ENCODE measurements at places on chromosomes 6 and 20. TPM values are rescaled to one million over a fixed set of nuclear protein-coding genes. Genes with fewer than 3 reads are reported as not detected.

BACH2 gene
- total RNA-seq: 5.6 TPM

DNA sequence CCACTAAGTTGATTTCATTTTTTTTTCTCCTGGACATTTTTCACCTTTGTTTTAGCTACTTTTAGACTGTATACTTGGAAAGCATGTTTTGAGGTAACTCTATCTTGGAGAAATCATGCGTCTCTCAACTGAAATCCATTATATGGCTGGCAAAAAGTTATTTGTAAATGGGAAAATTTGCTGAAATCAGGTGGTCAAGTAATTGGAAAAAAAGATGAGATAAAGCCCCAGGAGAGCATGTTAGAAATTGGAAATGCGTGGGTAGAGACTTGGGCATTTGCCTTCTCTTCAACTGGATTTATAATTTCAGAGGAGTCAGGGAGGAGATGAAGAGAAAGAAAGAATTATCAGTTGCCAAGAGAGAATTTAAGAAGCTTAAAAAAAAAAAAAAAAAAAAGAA, 217.1 kb upstream of the MAP3K7 start:
- no peaks in the 10 kb centered on the region for H3K27me3 ChIP-seq
- H3K4me1 ChIP-seq: no peaks in the 10 kb centered on the region
- DNase-seq: no peak
- no peaks in the 10 kb centered on the region for H3K36me3 ChIP-seq
- no peak overlapping the region for H3K27ac ChIP-seq
- no peak overlapping the region for H3K4me3 ChIP-seq

TNFRSF21 gene
- total RNA-seq: 55.8 TPM

DNA sequence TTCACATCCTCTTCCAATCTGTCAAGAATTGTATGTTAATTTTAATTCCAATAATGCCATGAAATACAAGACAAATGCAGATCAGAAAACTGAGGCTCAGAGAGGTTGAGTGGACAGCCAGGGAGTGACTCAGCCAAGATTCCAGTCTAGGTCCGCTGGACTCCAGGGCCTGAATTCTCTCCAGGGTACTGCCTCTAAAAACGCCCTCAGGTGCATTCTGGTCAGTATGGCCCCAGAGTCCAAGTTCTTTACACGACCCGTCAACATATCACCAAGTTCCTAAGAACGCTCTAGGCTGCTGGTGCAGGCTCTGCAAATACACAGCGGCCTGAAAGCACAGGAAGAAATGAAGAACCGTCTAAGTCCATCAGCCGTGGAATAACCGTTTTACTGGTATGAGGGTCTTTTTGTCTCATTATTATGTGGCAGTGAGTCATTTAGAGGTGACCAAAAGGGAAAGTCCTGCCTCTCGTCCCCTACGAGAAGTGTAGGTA, 709 bp upstream of the ASXL1 start:
- H3K4me1 ChIP-seq: peaks cover 7% of the 10 kb centered on the region
- no peaks in the 10 kb centered on the region for H3K27me3 ChIP-seq
- peak overlapping the region; percentile 61 for H3K4me3 ChIP-seq
- H3K36me3 ChIP-seq: no peaks in the 10 kb centered on the region

DNA sequence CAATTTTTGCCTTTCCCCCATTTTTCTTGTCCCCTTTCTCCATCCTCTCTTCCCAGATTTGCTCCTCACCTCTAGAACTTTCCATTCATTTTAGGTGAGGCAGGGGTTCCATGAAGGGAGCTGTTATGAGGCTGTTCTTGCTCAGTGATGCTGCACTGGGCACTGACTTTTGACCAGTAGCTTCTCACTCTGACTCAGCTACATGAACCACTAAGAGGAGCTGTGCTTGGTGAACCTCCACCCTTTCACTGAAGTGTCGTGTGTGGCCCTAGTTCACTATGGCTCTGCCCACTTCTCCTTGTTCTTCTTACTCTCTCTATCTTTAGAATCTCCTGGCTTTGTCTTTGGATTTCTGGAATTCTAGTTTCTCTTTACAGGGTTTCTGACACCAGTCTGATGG, 307.1 kb upstream of the RNF24 start:
- no peaks in the 10 kb centered on the region for H3K27me3 ChIP-seq
- DNase-seq: no peak
- no peak overlapping the region for H3K27ac ChIP-seq
- H3K4me1 ChIP-seq: no peaks in the 10 kb centered on the region
- no peaks in the 10 kb centered on the region for H3K36me3 ChIP-seq

DNA sequence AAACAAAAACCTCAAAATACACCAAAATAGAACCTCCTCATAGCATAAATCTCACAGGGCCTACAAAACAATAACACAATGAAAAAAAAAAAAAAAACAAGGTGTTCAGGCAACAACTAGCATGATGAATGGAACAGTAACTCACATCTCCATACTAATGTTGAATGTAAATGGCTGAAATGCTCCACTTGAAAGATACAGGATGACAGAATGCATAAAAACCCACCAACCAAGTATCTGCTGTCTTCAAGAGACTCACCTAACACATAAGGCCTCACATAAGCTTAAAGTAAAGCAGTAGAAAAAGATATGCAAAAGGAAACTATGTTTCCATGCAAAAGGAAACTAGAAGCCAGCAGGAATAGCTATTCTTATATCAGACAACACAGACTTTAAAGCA, 121.3 kb downstream of the CDK19 start:
- no peak overlapping the region for H3K4me3 ChIP-seq
- no peaks in the 10 kb centered on the region for H3K27me3 ChIP-seq
- no peaks in the 10 kb centered on the region for H3K4me1 ChIP-seq
- no peak for DNase-seq

- no peaks in the 10 kb centered on the region for H3K27me3 ChIP-seq
- no peak overlapping the region for H3K27ac ChIP-seq
- no peak overlapping the region for H3K4me3 ChIP-seq
- H3K36me3 ChIP-seq: no peaks in the 10 kb centered on the region
Observed at GRCh38 chr20:48471759-48472408, 355.9 kb downstream of the PREX1 start.

- peak within 1 kb of the TSS; percentile 42 for H3K4me3 ChIP-seq
- peaks cover 12% of the 10 kb centered on the region for H3K4me1 ChIP-seq
- no peaks in the 10 kb centered on the region for H3K36me3 ChIP-seq
- no peak within 1 kb of the TSS for H3K27ac ChIP-seq
- DNase-seq: no peak
- peaks cover 59% of the 10 kb centered on the region for H3K27me3 ChIP-seq
Observed at GRCh38 chr6:391559-392440, at the start of gene IRF4. Gene IRF4, plus strand, starts transcription at chr6:391752. Its CDS starts 1,401 bp downstream, at chr6:393153.

DNA sequence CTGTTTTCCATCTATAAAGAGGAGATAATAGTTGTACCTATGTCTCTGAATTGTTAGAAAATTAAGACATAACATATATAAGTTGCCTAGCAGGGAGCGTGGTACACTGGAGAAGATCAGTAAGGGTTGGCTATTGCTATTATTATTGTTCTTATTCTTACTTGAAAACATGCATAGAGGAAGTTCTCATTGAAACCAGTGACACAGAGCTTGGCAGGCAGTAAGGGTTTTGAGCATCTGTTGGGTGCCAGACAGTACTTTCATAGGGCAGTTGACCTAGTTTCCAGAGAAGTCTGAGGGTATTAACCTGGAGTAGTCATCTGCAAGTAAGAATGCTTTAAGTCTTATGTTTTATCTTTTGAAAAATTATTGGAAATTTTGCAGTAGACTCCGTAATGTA, 13.3 kb upstream of the SGK1 start:
- no peak overlapping the region for H3K27ac ChIP-seq
- H3K36me3 ChIP-seq: no peaks in the 10 kb centered on the region
- no peaks in the 10 kb centered on the region for H3K27me3 ChIP-seq
- no peak for DNase-seq
- no peak overlapping the region for H3K4me3 ChIP-seq
- H3K4me1 ChIP-seq: no peaks in the 10 kb centered on the region

Measured in left lung (tissue), 14 donors.